ENCODE measurements at places on chromosomes 6 and 20.

GRCh38 chr6:119360262-119360915 is 10.8 kb upstream of the MAN1A1 start:
- DNase-seq = no peak

DNA sequence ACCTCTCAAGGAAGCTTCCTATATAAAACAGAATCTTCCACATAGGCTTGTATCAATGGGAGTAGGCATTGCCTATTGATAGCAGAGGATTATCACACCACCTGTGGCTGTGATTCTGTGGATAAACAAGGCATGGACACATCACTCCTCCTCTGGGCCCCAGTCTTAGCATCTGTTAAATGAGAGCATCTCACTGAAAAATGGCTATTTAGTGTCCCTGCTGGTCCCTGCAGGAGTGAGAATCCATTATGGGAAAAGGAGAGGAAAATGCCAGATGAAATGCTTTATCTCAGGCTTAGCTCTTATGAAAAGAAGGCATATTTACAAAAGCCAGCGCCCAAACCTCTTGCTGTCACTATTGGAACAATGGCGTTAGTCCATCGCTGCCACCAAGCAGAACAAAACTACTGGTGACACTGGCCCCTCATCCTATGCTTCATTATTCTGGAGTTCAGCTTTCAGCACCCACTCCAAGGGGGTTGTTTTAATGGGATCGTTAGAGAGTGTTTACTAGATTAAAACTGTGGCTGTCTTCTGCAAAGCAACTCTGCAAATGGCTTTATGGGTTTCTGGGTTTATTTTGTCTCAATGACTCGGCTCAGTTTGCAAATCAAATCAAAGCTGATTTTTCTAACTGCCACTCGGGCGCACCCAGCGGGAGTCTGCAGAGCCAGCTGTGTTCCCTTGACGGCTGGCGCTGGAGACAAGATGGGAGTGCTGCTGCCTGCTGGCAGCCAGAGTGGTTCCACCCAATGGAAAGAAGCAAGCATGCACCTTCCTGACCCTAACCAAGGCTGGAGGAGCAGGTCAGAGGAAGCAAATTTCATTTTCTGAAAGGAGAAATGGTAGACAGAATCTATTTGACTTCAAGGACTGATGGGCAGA is 658.8 kb upstream of the CHD6 start:
- DNase-seq = no peak

GRCh38 chr6:32967151-32968091 is 973 bp upstream of the BRD2 start:
- DNase-seq = no peak

DNA sequence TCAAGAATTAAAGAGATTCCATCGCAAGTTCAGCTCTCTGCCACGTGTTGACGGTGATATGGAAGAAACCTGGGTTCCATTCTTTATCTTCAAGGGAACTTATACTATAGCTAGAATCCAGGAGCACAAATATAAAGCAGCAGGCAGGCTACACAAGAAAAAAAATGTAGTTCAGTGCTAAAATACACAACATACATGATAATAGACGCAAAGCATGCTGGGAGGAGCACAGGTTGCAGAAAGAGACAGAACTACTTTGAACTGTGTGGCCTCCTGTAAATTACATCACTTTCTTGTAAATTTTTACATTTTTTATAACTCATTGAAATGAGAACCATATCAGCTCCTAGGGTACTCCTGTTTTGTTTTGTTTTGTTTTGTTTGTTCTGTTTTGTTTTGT is 53.8 kb upstream of the RBM24 start:
- no peak for DNase-seq

GRCh38 chr6:75235271-75235670 is 8.3 kb downstream of the COX7A2 start:
- DNase-seq = no peak

- no peak for DNase-seq
Observed at GRCh38 chr6:51139950-51140385, 321.3 kb downstream of the TFAP2B start.

DNA sequence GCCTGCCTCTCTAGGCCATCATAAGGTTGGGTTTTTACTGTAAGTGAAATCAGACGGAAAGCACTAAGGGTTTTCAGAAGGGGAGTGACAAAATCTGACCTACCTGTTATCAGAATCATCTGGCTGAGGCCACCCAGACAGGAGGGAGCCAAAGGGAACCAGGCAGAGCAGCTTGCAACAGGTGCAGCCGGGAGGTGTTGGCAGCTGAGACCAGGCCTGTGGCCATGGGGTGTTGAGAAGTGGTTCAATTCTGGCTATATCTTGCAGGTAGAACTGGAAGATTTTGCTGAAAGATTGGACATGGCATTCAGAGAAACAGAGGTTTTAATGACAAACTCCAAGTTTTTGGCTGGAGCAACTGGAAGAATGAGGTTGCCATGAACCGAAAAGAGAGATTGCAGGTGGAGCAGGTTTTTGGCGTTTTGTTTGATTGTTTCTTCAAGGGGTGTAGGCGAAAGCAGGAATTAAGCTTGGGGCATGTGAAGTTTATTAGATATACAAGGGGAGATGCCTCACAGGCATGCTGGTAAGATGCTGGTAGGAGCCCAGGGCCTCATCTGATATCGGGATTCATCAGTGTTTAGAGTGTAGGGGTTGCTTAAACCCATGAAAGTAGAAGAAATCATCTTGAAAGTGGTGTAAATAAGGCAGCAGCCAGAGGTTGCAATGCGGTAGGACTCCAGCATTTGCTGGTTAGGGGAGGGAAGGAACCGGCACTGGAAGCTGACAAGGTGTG is 35.1 kb upstream of the MAP3K4 start:
- DNase-seq = no peak

- DNase-seq = no peak
Observed at GRCh38 chr20:4375881-4376280, 345.8 kb upstream of the PRND start.

DNA sequence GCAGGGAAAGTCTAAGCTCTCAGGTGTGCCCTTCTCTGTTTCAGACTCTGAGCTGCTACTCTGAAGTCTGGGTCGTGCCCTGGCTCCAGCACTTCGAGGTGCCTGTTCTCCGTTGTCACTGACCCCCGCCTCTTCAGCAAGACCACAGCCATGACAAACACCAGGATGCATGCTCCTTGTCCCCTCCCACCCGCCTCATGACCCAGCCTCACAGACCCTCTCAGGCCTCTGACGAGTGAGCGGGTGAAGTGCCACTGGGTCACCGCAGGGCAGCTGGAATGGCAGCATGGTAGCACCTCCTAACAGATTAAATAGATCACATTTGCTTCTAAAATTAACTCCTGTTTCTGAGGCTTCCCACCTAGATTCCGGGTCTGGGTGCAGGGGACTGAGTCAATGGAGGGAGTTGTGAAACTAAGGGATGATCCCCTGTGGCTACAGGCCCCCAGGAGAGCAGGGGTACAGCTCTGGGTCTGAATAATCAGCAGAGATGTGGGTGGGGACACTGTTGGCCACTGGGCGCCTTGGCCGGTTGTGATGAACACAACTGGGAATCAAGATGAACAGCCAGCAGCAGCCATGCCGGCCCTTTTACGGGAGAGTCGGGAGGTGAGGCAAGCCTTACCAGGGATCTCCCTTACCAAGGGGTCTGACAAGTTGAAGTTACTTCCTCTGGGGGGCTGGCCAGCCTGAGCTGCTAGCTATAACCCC is 10.7 kb downstream of the CST7 start:
- DNase-seq = no peak

DNA sequence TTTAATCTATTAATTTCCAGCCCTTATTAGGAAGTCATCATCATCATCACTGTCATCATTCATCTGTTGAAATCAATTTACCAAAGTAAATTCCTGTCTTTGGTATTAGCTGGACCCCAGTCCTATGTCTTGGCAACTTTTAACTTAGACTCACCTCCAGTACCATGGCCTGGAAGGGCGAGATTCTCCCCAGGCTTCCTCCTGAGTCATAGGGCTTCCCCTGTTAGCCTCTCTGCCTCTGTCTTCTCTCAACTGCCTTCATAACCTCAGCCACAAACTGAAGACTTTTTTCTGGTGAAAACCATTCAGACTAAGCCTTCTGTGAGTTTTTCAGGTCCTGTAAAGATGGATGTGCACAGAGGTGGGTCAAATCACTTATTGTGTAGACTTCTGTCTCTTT is 95.0 kb downstream of the NKAIN2 start:
- DNase-seq = no peak

DNA sequence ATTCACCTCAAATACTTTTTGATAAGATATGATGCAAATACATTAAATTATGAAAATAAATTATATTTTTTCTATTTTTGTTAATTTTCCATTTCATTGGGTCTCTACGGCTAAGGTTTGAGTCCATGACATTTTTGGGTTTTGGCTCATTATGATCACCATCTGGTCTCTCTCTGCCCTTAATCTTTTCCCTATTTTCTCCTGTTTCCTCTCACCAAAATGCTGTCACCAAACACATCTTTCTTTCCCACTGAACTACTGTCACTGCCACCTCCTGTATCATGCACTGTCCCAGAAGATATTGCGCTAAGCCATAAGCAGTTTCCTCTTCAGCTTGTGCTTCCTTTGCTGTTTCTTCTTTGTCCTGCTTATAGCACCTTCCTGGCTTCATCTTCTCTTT is 42.0 kb upstream of the OGFRL1 start:
- DNase-seq = no peak

DNA sequence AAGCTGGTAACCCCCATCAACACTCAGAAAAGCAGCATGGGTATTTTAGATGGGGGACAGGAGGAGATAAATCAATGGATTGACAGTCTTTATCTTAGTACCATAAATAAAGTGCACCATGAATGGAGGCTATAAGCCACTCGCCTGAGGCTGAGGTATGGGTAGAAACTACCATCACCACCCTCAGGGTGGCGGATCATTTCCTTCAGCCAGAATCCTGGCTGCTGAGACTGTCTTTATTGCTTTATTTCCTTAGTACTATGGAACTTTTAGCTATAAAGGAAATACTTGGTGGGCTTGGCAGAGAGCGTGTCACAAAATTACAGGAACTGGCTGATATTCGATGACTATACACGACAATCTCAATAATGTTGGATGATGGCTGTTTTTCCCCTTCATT is 52.2 kb downstream of the STK38 start:
- no peak for DNase-seq

- no peak for DNase-seq
Observed at GRCh38 chr20:40491009-40491590, 197.9 kb downstream of the MAFB start.

DNA sequence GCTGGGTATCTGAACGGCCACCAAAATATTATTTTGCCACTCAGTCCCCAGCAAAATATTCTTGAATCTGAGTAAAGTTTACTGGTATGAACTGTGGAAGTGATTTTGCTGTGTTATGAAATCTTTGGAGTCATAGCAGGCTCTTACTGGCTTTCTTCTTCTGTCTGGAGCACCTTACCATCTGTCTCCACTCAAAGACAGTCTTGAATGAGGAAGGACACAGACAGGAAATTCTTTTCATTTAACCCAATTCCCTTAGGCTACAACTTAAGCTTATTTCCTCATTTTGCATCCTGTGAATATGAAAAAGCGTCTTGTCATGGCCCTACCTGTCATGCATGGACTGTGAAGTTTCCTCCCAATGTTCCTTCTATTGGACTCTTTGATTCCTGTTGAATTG is 24.7 kb downstream of the FNDC1 start:
- no peak for DNase-seq

- DNase-seq = no peak
Observed at GRCh38 chr6:69827276-69827893, 30.6 kb upstream of the LMBRD1 start.

- no peak for DNase-seq
Observed at GRCh38 chr6:24919056-24919892, 16.5 kb downstream of the RIPOR2 start.

- DNase-seq = no peak
Observed at GRCh38 chr20:39631557-39631956, 669.4 kb downstream of the DHX35 start.

- DNase-seq = no peak
Observed at GRCh38 chr6:41343641-41344187, 8.3 kb downstream of the NCR2 start.

DNA sequence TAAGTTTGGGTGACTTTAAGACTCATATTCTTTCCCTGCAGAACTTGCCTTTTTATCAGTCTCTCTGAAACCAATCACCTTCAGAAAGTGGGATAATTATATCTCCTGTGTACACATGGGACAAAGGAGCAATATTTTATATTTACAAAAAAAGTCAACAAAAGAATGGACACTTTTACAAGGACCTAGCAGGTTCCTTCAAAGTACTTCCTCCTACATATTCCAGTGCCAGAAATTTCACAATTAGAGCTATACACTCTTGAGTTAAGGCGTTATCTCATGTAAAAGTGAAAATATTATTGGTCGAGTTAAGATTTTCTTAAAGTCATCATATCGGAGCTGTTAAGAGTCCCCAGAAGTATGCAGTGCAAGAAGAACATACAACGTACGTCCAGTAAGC is 98.9 kb upstream of the MAFB start:
- DNase-seq = no peak

DNA sequence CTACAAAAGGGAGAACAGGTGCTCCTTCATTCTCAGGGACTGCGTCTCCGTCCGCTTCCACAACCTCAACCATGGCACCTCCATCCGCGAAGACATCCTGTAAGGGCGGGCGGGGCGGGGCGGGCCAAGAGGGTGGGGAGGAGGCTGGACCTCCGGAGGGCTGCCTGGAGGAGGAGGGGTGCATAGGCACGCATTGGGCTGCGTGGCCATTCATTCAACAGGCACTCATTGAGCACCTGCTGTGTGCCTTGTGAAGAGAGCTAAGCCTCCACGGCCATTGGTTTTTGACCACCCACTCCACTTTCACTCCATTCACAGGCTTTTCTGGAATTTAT is 435 bp downstream of the ZSWIM3 start:
- DNase-seq = no peak

DNA sequence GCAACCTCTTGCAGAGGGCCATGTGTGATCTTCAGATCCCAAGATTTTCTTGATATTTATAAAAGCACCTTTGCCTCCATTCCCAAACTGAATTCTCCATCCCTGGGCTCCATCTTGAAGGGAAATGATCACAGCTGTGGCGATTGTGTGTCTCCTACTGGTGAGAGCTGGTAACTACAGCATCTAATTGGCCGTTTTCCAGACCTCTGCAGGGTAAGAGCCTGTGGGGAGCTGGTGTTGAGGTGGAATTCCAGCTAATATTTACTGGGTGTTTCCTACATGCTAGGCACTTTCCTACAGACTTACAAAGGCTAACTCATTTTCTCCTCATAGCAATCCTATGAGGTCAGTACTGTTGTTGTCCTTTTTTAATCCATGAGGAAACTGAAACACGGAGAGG is 59.2 kb upstream of the FNDC1 start:
- DNase-seq = no peak

DNA sequence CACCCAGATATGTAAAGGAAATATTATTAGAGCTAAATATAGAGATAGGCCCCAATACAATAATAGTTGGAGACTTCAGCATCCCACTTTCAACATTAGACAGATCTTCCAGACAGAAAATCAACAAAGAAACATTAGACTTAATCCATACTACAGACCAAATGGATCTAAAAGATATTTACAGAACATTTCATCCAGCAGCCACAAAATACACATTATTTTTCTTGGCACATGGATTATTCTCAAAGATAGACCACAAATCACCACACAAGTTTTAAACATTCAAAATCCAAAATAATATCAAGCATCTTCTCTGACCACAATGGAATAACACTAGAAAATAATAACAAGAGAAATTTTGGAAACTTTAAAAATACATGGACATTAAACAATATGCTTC is 1159.1 kb upstream of the CITED2 start:
- no peak for DNase-seq
